CD4-positive, alpha-beta memory T cell (primary cell): ENCODE measurements at places on chromosomes 6 and 20. TPM values are rescaled to one million over a fixed set of nuclear protein-coding genes. Genes with fewer than 3 reads are reported as not detected.

DNA sequence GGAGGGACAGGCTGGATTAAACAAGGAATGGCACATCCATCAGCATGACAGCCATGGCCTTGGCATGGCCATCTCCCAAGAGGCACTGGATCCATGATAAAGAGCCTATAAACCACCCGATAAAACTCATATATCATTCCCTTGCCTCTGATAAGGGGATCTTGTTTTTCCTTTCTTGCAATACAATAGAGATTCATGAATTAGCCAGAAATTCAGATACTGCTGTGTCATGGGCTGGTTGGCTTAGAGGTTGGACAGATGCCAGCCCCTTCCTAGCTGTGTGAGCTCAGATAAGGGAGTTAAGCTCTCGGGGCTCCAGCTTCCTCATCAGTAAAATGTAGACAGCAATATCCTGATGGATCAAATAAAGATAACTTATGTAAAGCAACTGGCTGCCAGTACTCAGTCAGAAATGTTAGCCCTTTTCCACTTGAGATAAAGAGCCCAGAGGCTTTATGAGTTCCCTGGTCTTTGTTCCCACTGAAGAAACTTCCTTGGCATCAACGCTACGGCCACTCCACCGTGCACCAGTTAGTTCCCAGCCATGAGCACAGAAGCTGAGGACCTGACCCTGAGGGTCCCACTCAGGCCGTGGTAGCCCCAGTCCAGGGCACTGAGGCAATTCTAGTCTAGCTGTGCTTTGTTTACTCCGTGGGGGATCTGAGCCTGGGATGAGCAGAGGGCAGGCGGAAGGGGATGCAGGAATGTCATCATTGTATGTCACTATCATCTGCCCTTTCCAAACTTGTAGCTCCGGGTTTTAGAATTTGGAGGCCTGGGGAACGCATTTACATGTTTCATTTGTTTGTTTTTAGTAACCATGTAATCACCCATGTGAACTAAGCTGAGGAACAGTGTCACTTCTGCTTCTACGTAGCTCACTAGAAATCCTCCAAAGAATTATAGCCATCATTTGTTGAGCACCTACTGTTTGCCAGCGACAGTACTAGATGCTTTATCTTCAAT is 67.2 kb upstream of the TBC1D7 start:
- DNase-seq = no peak
- H3K27ac ChIP-seq = no peak overlapping the region
- no peaks in the 10 kb centered on the region for H3K36me3 ChIP-seq
- H3K4me3 ChIP-seq = no peak overlapping the region
- no peaks in the 10 kb centered on the region for H3K4me1 ChIP-seq

The CAGE1 gene
- polyA plus RNA-seq = not detected

DNA sequence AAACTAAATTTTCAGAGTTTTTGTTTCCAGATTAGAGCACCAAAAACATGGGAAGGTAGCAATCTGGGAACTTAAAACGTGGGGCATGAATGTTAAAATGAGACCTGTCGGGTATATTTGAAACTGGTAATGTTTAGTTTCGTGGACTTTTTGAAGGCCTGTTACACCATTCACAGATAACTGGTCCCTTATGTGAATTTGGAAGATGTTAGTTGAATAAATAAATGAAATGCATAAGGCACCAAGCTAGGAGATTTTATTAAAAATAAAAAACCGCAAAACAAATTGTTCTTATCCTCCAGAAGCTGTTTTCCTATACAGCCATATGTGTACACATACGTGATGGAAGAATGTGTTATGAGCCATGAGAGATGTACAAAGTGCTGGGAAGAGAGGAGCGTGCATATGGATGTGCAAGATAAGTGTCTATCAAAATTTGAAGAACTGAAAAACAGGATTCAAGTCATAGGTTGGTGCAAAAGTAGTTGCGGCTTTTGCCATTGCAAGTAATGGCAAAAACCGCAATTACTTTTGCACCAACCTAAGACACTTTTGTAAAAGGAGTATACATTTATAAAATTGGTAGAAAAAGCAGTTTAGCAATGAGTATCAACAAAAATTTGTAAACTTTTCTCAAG is 700 bp upstream of the MCUR1 start:
- H3K27me3 ChIP-seq = no peaks in the 10 kb centered on the region
- peaks cover 28% of the 10 kb centered on the region for H3K4me1 ChIP-seq
- no peak for DNase-seq
- H3K36me3 ChIP-seq = no peaks in the 10 kb centered on the region
- peak overlapping the region; percentile 62 for H3K27ac ChIP-seq

DNA sequence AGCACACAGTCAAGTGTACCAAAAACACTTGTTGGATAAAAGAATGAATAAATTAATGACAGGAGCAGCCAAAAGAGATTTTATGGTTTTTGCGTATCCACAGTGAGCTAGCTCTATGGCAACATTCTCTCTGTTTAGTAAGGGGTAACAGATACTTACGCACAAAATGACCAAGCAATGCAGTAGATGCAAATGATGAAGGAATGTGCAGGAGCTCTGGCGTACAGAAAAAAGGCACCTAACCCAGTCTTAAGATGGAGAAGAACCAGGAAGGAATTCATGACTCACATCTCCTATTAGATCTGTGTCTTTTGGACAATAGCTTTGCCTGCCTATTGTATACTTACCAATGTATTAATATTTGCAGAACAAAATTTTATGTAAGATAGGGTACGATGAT is 191.9 kb upstream of the PREP start:
- H3K36me3 ChIP-seq = no peaks in the 10 kb centered on the region
- no peak for DNase-seq
- no peak overlapping the region for H3K4me3 ChIP-seq

- H3K27ac ChIP-seq = no peak overlapping the region
- H3K4me1 ChIP-seq = no peaks in the 10 kb centered on the region
- no peaks in the 10 kb centered on the region for H3K36me3 ChIP-seq
- no peaks in the 10 kb centered on the region for H3K27me3 ChIP-seq
Observed at GRCh38 chr20:9417665-9418064, 96.7 kb upstream of the LAMP5 start.

GRCh38 chr20:51365670-51366069 is 176.8 kb downstream of the NFATC2 start:
- no peak overlapping the region for H3K4me3 ChIP-seq
- H3K36me3 ChIP-seq = no peaks in the 10 kb centered on the region
- no peaks in the 10 kb centered on the region for H3K27me3 ChIP-seq
- no peak for DNase-seq
- H3K4me1 ChIP-seq = no peaks in the 10 kb centered on the region

The PPARD gene
- 2.6 TPM for polyA plus RNA-seq

DNA sequence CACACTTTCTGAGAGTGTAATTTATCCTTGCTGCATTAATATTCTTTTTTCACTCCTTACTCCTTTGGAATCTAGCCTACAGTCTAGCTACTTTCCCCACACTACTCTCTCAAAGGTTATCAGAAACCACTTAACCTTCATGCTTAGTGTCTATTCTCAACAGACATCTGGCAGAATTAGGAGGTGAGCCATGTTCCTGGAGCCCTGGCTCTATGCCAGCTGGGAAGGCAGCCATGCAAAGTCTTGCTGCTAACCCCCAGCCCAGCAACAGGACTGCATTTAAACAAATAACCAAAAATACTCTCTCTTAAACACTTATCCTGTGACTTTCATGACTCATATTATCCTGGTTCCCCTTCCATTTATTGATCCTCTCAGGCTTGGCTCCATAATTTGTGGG is 260.2 kb downstream of the BCKDHB start:
- no peak overlapping the region for H3K4me3 ChIP-seq
- no peaks in the 10 kb centered on the region for H3K4me1 ChIP-seq
- no peaks in the 10 kb centered on the region for H3K36me3 ChIP-seq
- H3K27ac ChIP-seq = no peak overlapping the region
- no peaks in the 10 kb centered on the region for H3K27me3 ChIP-seq

The PRND gene
- not detected for polyA plus RNA-seq
